Gastrocnemius medialis (tissue), 4 donors: ENCODE measurements at places on chromosomes 16 and 17.

DNA sequence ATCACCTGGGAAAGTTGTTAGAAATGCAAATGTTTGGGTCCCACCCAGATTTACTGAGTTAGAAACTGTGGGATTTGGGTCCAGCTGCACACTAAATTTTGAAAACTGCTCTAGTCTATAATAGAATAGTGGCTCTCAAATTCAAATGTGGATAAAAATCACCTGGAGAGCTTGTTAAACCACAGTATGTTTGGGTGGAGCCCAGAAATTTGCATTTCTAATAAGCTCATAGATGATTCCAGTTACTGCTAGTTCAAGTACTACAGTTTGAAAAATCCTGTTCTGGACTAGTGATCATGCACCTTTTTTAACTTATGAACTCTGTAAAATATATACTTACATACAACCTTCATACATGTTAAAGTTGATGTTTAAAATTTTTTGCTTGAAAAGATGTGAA is 27.8 kb downstream of the RABEP1 start:
- DNase-seq, result no peak

- no peak for DNase-seq
Measured at GRCh38 chr16:51024703-51025102, 126.4 kb downstream of the SALL1 start.

- DNase-seq, result peak; percentile 72
Measured at GRCh38 chr17:17420082-17420481, 56.7 kb upstream of the MED9 start.

GRCh38 chr17:9230861-9231260 is 209.6 kb downstream of the NTN1 start:
- DNase-seq, result no peak

- no peak for DNase-seq
Measured at GRCh38 chr17:65356536-65356935, 204.9 kb downstream of the AXIN2 start.

DNA sequence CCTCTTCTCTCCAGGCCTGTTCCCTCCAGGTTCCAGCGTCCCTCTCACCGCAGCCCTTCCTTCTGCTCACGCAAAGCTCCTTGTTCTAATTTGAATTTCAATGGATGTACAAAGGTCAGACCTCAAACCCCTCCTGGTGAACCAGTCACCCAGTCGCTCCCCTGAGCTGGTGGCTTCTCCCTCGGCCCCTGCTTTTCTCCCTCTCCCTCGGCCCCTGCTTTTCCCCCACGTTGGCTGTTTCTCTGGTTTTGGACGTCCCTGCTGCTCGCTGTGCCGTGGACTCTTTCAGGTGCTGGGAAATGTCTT is 8.6 kb upstream of the MSLN start:
- no peak for DNase-seq

DNA sequence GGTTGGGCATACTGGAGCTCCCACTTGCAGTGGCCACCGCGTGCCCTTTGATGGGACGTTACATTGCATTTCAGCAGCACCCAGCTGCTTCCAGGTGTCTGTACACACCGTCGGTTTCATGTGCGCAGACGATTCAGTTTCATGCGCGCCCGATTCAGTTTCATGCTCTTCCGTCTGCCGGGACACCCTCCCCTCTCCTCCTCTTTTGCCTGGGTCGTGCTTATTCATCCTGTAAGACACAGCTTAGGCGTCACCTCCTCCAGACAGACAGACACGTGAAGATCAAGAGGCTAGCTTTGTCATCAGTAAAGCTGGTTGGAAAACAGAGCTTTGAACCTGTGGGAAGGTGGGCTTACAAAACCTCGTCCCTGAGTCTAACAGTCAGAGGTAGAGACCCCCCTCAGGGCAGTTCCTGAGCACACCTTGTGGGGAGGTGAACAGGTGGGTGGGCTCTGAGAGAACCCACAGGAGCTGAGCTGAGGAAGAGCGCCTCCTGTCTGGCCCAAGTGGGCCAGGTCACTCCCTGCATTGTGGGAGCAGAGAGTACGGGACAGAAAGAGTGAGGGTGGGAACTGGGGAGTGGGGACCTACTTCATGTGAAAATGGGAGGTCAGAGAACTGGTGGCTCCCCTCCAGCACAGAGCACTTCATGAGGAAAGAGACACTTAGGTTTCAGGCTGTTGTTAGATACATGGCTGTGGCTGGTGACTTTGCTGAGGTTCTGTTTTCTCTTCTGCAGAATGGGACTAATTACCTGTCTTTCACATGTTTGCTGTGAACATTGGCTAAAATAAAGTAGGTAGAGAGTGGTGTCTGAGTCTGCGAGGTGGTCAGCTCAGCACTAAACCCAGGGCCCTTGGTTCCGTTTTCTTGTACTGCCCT is 122.1 kb downstream of the SNX29 start:
- DNase-seq, result no peak

GRCh38 chr16:89384282-89384681 is 106.1 kb downstream of the ANKRD11 start:
- no peak for DNase-seq

GRCh38 chr16:61792194-61792909 is 243.9 kb downstream of the CDH8 start:
- DNase-seq, result no peak

DNA sequence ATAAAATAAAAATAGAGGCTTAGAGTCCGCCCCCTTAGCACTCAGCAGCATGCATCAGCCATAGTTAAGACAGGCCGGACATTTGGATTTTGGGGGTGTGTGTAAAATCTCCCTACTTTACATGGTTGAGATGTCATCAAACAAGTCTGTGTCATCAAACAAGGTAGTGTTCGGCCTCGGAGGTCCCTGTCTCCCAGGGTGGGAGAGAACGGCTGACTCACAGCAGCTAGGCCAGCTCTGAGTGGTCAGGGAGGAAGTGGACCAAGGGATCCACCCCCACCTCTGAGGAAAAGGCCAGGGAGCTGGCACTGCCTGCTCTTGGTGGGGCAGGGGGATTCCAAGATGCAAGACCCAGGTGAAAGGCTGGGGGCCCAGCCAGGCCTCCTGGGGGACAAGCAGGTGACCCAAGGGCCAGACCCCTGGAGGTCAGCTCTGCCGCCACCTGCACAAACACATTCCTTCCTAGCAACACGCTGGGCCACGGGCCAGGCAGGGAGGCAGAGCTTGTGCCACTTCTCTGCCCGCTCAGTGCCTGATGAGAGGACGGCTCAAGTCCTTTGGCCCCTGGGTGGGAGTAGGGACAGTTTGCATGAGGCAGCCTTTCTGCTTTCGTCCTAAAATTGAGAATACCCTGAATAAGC is 28.5 kb downstream of the KIFC3 start:
- no peak for DNase-seq

GRCh38 chr17:27577121-27577761 is 53.7 kb upstream of the LGALS9 start:
- peak; percentile 90 for DNase-seq

DNA sequence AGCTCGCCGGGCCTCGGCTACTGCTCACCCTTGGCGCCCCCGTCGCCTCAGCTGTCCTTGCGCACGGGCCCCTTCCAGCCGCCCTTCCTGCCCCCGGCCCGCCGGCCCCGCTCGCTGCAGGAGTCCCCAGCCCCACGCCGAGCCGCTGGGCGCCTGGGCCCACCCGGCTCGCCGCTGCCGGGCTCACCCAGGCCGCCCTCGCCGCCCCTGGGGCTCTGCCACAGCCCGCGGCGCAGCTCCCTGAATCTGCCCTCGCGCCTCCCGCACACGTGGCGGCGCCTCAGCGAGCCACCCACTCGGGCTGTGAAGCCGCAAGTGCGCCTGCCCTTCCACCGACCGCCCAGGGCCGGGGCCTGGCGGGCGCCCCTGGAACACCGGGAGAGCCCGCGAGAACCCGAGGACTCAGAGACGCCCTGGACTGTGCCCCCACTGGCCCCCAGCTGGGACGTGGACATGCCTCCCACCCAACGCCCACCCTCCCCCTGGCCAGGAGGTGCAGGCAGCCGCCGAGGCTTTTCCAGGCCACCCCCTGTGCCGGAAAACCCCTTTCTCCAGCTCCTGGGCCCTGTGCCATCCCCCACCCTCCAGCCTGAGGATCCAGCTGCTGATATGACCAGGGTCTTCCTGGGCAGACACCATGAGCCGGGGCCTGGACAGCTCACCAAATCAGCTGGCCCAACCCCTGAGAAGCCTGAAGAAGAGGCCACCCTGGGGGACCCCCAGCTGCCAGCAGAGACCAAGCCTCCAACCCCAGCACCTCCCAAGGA is 12.8 kb downstream of the MYO15A start:
- DNase-seq, result no peak

DNA sequence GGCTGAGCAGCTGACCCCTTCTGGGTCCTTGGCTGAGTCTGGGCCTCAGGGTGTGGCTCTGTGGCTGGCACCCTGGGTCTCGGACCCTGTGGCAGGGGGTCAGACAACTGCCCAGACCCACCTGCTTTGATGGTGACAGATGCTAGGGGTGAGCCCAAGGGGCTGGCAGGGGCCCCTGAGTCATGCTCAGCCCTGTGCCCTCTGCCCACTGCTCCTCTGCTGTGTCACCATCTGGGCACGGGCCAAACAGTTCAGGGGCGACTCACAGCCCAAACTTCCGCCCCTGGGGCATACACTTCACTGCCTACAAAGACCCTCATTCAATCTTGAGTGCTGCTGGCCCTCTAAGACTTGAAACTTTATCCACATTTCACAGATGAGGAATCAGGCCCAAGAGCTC is 5.7 kb downstream of the ADGRG1 start:
- DNase-seq, result no peak

GRCh38 chr16:67268136-67268579 is 11.2 kb upstream of the PLEKHG4 start:
- DNase-seq, result no peak

DNA sequence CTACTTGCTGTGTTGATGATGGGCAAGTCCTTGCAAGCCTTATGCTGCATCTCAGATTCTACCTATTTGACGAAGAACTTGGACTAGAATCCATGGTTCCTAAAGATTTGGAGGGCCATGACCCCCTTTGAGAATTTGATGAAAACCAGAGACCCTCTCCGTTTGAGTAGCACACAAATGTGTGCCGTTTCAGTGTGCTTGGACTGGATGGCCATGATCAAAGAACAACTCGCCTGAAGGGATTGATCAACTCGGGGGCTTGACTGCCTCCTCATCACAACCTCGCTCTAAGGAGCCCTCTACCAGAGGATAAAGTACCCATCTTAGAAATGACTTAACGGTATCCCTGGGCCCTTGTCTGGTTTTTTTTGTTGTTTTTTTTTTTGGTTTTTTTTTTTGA is 2.8 kb upstream of the ANKFY1 start:
- no peak for DNase-seq

DNA sequence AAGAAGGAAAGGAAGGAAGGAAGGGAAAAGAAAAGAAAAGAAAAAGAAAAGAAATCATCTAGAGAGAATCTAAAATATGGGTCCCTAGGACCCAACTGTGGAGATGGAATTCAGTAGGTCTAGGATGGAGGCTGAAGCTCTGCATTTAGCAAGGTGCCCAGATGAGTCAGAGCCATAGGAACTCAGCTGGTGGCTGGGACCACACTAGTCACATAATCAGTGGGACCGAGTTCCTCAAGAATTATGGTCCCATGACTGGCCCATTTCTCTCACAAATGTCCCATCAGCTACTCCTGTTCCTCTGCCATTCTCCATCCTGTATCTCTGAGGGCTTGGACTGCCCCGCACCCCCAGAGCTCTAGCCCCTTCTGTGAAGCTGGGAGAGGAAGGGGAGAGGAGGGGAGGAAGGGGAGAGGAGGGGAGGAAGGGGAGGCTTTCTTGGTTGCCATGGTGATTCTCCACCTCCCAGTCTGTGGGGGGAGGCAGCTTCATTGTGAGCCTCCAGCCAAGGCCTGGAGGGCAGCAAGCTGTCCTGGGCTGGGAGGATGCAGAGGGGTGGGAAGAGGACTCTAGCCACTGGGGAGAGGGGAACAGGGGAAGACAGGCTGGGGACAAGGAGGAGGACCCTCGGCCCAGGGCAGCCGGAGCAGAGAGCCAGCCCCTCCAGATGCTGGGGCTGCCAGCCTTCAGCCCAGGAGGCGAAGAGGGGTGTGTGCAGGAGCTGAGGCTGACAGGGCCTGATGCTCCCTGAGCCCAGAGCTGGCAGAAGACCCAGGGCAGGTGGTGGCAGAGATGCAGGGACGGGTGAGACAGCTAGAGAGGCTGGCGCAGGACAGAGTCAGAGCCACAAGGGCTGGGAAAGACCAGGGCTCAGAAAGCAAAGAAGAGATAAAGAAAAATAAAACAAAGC is 37.8 kb upstream of the LHX1 start:
- DNase-seq, result no peak

- DNase-seq, result no peak
Measured at GRCh38 chr17:39916918-39917317, 1.5 kb downstream of the GSDMB start.

DNA sequence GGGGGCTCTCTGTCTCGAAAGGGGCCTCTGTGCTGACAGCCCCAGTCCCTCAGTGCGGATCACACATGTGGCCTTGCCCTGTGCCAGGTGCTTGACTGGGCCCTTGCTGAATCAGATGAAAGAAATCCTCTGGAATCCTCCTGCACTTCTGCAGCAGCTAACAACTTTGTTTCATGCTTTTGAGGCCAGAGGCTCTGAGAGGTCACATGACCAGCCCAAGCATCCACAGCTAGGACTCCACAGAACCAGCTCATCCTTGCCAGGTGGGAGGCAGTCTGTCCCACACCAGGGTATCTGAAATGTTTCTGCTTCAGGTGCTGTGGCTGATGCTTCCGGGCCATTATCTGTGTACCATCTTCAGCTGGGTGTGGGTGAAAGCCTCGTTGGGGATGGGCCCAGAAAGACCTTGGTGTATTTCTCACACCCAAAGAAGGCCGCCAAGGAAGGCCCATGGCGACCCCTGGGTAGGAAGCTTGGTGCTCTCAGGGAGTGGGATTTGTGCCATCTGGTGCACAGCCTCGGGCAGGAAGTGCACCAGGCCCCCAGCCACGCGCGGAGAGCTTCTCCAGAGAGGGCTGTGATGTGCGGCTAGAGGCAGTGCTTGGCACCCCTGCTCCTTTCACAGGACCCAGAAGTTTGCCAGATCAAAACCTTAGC is 143.8 kb downstream of the CLEC16A start:
- no peak for DNase-seq

DNA sequence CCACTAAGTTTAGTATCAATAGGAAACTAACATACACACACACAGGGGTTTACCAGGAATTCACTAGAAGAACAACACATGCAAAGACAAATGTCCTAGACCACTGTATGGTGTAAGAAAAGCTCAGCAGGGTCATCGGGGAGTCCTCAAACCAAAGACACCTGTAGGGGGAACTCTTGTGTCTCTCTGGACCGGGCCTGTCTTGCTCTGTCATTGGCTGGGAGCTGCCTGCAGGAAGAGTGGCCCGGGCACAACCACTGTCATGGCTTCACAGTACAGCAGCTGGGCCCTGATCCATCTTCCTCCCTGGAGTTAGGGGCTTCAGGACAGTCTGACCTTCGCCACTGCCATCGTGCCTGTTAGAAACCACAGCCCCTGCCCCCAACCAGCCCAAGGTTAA is 263.6 kb upstream of the DYNLRB2 start:
- no peak for DNase-seq

- DNase-seq, result no peak
Measured at GRCh38 chr16:78195797-78196196, 96.3 kb downstream of the WWOX start.
